ENCODE measurements at places on chromosomes 13 and 19.

GRCh38 chr13:103351035-103351828, 285.0 kb upstream of the SLC10A2 start:
- DNase-seq = peak; percentile 67

GRCh38 chr13:30551189-30551588, 66.5 kb upstream of the USPL1 start:
- DNase-seq = peak; percentile 32

DNA sequence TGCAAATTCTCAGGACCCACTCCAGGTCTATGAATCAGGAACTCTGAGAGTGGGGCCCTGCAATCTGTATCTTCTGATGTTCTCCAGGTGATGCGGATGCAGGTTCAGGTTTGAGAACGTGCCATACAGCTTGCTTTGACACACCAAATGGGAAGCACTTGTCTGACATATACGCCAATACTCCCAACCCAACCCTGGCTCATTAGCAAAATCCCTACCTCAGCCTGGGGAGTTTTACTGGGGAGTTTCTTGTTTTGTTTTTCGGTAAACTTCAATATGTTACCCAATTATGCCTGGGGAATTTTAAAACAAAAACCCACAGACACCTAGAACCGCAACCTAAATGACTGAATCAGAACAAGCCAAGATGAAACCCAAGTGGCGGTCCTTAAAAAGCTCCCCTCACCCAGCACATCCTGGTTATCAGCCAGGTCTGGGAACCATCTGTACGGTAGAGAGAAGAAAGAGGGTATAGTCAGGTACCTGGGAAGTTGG, 41.2 kb downstream of the ABCC4 start:
- DNase-seq = no peak

DNA sequence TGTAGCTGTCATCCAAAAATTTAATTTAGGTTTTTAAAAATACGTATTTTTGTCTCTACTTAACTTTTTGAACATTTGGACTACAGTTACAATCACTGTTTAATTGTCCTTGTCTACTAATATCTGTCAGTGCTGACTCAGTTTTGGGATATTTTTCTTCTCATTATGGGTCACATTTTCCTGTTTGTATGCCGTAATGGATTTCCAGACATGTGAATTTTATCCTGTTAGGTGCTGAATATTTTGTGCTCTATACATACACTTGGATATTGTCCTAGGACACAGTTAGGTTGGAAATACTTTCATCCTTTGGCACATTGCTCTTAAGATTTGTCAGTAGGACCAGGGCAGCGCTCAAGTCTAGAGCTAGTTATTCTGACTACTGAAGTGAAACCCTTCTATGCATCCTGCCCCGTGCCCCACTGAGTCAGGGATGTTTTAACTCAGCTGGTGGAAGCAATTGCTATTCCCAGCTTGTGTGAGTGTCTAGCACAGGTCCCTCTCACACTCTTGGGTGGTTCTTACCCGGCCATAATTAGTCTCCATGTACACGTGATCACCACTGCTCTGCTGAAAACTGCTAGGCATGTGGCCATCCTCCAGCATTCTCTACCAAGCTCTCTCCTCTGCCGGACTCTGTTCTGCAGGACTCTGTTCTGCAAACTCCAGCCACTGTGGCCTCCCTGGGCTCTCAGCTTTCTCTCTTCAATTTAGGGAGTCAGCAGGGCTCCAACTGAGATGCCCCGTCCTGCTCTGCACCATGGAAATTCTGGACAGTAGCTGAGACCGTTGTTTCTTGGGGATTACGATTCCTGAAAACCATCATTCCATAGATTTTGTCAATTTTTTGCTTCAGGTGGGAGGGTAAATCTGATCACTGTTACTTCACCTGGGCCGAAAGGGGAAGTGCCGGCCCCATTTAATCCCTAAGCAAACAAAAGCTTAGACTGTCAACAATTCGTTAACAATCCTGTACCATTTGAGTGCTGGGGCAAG, 11.1 kb downstream of the PROZ start:
- no peak for DNase-seq

DNA sequence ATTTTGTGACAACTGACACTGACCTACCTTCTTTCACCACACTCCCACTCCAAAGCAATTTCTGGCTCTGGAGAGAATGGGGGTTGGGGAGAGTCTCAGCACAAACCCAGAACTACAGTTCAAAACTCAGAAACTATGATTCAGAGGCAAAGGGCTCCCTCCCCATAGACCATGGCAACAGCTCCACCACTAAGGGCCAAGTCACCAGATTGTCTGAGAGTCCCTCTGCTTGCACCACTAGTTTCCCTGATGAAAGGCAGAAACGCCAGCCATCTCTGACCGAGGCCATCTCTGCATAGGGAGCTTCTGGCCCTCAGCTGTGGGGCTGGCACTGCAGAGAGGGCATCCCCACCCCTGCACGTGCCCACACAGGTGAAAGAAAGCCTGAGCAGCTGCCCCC, 112.4 kb upstream of the VSTM2B start:
- DNase-seq = no peak
